Hematopoietic multipotent progenitor cell (in vitro differentiated cells): ENCODE measurements at places on chromosomes 2 and 18. TPM values are rescaled to one million over a fixed set of nuclear protein-coding genes. Genes with fewer than 3 reads are reported as not detected.

The VWC2L gene
- under 0.01 TPM for total RNA-seq

The PPIL3 gene
- total RNA-seq: 43.1 TPM

The AQP12A gene
- not detected for total RNA-seq

The IMPACT gene
- 13.5 TPM for total RNA-seq

The AGFG1 gene
- total RNA-seq: 59.2 TPM

The NFATC1 gene
- total RNA-seq: 49.3 TPM

The GNLY gene
- total RNA-seq: 0.27 TPM

The CFAP65 gene
- not detected for total RNA-seq

The DOK1 gene
- 61.7 TPM for total RNA-seq

DNA sequence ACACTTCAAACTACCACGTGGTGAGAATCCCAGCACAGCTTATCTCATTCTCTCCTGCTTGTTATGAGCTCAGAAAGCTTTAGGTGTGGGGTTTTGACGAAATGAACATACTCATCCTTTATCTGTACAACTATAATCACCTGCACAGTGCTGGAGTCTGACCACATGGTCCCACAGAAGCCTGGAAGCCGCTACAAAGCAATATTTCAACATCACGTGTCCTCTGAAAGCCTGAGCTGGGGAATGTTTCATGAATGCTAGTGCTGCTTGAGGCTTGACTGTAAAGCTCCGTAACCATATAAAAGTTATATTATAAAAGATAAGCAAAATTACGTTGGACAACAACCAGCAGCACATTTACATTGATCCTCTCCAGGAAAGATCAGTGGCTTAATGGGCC is 43.9 kb downstream of the PIEZO2 start:
- DNase-seq: no peak

- no peak for DNase-seq
These were observed 12.6 kb upstream of the SEC11C start for GRCh38 chr18:59127047-59127446.

DNA sequence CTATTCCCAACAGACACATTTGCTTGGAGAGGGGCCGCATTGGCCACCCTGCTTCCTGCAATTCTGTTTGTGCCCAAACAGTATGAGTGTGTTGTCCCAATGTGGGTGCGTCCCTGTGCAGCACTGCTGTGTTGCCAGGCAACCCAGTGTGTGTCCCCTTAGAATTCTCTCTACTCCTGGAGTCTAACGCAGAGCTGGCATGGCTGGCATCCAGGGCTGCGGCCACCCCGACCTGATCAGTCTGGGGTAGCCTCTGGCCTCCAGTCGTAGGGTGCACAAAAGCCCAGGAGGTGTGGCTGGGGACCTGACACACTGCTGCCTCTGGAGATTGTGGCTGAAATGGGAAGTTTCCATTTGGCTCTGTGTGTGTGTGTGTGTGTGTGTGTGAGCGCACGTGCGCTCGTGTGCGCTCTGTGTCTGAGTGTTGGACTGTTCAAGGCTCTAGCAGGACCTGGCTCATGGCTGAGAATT is 48.0 kb downstream of the TEX44 start:
- no peak for DNase-seq

GRCh38 chr2:14778015-14778414 is 145.5 kb downstream of the LRATD1 start:
- DNase-seq: no peak

DNA sequence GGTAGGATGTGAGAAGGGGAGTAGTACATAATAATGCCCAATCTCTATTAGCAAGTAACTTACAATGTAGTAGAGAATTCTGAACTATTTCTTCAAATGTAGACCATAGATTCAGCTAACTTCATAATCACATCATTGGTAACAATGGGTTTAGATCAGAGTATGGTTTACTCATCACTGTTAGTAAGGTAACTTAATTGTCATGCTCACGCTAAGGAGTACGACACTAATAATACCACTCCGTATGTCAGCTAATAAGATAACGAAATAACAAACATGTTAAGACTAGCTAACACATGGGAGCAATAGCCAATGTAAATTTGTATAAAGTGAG is 56.4 kb upstream of the CCDC141 start:
- DNase-seq: no peak

GRCh38 chr2:138237667-138238384 is 263.7 kb upstream of the SPOPL start:
- peak; percentile 47 for DNase-seq

DNA sequence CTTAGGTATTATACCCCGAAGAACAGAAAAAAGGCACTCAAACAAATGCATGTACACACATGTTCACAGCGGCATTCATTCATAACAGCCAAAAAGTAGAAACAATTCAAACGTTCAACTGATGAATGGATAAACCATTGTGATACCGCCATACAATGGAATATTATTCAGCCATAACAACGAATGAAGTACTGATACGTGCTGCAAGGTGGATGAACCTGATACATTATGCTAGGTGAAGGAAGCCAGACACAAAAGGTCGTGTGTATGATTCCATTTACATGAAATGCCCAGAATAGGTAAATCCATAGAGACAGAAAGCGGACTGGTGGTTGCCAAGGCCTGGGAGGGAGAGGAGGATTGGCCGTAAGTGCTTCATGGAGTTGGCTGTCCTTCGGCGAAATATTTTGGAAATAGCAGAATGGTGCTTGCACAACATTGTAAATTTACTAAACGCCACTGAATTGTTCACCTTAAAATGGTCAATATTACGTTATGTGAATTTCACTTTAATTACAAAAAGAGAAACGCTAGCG is 750 bp upstream of the RMP24 start:
- DNase-seq: no peak

DNA sequence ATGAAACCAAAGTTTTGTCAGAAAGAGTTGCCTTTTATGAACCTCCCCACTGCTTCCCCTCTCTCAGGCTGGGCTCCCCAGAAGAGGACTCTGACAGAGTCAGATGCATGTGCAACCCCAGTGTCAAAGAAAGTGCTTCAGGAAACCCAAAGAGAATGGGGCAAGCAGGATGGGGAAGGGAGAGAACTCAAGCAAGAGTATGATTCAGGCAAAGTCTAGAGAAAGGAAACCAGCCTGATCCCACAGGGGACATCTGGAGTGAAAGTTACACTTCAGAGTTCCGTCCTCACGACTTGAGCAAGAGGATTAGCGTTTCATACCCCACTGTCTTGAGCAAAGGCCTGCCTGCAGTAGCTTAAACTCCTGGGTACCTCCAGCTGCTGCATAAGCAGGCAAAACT is 51.8 kb upstream of the EPC2 start:
- no peak for DNase-seq

GRCh38 chr18:55452123-55452611 is 135.8 kb downstream of the TCF4 start:
- DNase-seq: no peak

DNA sequence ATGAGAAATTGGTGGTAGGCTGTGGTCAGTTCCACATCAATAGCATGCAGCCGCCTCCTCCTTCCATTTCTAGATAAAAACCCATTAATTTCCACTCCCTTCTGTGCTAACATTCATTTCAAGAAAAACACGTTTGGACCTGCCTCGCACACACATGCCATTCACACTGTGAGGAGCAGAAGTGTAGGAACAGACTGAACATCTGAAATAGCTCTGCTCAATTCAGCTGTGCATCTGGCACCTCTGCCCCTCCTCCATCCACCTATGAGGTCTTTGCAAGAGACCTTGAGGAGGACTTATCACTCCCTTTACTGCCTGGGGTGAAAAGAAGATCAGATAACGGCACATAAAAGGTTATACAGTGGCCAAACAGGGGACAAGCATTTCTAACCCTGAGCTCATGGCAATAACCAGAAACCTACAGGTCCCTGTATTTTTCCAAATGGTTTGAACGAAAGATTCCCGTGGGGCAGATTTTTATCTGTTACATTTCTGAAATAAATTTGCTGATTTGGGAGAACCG is 30.8 kb upstream of the LRP2 start:
- DNase-seq: no peak

DNA sequence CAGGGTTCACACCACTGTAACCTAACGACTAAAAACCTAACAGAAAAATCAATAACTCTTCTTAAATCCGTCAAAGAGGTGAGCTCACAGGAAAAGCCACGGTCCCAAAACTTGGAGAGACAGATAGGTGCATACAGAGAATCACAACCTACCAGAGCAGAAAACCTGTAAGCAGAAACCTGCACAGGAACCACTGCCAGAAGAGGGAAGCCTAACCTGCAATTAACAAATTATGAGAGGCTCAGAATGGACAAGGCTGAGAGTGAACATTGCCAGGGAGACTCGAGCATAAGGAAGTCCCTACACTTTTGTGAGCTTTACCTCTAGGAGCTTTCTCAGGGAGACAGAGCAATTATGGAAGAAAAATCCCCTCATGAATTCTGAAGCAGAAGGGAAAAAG is 156.2 kb upstream of the NETO1 start:
- DNase-seq: no peak

DNA sequence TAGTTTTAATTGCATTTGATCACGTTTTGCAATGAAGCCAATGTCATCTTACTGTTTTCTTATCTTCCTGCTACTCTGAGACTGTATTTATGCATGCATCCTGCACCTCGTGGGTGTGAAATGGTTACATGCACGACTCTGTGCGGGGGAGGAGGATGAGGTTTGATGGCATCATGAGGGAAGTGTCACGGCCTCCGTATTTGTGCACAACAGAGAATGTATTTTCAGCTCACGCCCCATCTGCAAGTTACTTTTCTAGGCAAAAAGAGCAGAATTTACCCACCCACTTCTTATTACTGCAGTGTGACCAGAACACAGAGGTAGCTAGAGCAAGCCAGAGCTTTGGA is 145.1 kb downstream of the TDRD15 start:
- no peak for DNase-seq

GRCh38 chr2:98043101-98043500 is 43.9 kb upstream of the VWA3B start:
- no peak for DNase-seq

GRCh38 chr2:121018136-121019061 is 266.6 kb downstream of the TFCP2L1 start:
- DNase-seq: no peak

DNA sequence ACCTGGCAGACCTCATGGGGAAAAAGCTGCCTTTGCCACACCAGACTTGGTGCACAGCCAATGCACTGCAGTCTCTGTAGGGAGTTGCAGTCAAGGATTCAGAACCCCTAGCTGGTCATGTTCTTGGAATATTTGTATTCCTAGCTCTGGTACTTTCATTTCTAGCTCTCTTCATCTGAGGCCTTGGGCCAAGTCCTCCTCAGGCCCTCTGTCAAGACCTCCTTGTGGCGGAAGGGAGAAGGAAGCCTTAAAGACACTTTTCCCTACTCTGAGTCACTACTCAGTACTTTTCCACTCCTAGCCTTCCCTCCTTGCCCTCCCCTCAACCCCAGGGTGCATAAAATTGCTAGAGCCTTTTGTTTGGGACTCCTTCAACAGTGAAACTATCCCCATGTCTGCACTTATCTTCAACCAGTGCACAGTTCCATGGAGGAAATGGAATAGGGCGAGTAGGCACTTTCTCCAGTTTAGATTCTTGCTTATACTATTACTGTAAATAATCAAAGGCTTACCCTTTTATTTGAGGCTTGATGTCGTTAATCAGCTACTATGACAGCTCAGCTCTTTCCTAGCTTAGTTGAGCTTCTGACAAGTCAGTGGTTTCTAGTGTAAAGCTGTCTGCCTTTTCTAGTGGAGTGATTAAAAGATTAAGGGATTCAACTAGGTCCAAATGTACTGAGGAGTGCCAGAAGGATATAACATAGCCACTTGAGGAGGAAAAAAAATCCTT is 15.8 kb downstream of the M1AP start:
- no peak for DNase-seq

DNA sequence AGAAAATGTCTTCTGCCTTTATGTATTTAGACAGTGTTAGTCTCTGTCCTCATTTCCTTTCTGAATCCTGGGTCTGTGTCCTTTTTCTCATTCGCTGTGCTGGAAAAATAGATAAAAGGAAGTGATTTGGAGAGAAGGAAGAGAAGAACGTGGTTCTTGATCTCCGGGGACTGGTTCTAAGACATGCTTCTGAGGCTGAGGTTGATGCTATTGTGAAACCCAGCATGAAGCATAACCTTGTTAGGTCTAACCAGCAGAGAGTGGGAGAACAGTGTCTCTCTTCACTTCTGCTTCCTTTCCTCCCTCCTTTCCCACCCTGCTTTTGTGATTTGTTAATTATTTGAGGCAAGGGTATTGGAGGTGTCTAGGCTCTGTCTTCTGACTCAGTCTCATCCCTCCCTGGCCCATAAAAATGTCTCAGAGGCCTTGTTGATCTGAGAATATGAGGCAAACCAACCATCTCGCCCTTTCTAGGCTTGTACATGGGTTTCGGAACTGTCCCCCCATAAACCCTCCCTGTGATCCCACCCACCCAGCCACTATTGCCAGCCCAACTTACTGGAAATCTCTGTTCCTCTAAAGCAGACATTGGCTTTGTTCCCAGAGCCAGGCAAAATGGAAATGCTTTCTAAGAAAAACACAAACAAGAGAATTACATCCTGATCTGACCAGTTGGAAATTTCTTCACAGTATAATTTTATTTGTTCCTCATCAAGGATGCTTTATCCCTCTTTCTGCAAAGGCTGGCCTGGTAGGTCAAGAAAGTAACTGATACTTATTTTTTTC is 360.6 kb upstream of the TNP1 start:
- DNase-seq: no peak

DNA sequence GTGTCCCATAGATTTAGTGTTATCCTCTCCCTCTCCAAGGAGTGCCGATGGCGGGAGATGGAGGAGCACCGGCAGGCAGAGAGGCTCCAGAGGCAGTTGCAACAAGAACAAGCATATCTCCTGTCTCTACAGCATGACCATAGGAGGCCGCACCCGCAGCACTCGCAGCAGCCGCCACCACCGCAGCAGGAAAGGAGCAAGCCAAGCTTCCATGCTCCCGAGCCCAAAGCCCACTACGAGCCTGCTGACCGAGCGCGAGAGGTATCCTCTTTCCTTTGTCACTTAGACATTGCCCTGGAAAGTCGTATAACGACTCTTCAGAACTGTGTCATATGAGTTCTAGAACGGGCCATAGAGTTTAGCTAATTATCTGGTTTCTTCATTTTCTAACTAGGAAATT is 132.2 kb upstream of the IL1R2 start:
- no peak for DNase-seq

- no peak for DNase-seq
These were observed 234.3 kb downstream of the AGAP1 start for GRCh38 chr2:235727891-235728799.

GRCh38 chr18:48330016-48330991 is 78.9 kb downstream of the ZBTB7C start:
- DNase-seq: no peak

- no peak for DNase-seq
These were observed 231.8 kb downstream of the KCNS3 start for GRCh38 chr2:18110222-18110621.
